ENCODE measurements at places on chromosomes 7 and 10.

DNA sequence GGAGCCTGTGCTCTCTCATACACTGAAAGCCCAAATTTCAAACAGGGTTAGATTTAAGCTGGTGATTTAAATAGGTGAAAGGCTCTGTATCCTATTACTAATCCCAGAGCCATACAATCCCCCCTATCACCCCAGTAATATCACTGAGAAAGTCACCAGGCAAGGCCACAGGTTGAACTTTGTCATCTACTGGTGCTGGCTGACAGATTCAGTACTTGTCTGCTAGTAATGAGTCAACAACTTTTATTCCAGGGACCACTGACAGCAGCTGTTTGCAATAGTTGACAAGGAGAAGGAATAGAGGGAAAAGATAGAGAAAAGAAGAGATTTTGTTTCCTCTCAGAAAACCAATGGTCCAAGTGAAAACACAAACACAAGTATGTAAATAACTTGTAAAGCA is 10.4 kb downstream of the ASB15 start:
- DNase-seq = no peak

DNA sequence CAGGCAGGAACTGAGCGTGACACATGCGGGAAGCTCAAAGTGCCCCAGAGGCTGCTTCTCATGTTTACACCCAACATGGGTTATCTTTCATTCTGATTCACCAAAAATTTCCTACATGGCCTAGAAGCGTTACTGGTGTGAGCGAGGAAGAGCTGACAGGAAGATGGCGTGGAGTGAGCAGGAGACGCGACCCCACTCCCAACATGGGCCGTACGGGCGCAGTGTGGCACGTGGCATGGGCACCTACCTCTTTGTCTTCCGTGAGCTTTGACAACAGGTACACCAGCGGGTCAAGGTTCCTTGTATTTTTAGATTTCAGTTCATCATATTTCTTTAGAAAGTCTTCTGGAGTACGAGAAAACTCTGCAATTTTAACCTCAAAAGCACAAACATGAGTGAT is 8.9 kb downstream of the TUBGCP2 start:
- no peak for DNase-seq

DNA sequence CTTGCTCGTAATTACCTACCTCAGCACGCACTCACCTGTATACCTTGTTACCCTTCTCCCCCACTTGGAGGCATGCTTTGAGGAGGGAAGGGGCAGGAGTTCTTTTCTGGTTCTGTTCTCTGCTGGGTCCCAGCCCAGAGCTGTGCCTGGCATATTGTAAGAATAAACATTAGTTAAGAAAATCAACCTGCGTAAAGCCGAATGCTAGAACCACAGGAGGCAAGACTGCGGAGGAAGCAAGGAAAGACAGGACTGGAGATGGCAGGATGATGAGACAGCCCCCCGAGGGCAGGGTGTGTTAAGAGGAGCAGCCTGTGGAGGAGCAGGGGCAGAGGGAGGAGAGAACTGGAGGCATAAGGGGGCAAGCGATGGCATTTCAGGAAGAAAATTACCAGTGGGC is 9.5 kb downstream of the C10orf53 start:
- no peak for DNase-seq

DNA sequence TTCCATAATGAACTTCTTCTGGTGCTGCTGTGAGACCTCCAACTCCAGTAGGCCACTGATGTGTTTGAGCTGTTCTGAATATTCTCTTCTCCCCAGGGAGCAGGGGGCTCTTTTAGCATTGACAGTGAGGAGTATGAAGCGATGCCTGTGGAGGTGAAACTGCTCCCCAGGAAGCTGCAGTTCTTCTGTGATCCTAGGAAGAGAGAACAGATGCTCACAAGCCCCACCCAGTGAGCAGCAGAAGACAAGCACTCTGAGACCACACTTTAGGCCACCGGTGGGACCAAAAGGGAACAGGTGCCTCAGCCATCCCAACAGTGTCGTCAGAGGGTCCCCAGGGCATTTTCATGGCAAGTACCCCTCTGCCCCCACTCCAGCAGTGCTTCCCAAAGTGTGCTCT is 49.3 kb downstream of the DENND11 start:
- DNase-seq = no peak

- DNase-seq = no peak
Observed at GRCh38 chr7:79298145-79298760, 155.2 kb downstream of the MAGI2 start.

DNA sequence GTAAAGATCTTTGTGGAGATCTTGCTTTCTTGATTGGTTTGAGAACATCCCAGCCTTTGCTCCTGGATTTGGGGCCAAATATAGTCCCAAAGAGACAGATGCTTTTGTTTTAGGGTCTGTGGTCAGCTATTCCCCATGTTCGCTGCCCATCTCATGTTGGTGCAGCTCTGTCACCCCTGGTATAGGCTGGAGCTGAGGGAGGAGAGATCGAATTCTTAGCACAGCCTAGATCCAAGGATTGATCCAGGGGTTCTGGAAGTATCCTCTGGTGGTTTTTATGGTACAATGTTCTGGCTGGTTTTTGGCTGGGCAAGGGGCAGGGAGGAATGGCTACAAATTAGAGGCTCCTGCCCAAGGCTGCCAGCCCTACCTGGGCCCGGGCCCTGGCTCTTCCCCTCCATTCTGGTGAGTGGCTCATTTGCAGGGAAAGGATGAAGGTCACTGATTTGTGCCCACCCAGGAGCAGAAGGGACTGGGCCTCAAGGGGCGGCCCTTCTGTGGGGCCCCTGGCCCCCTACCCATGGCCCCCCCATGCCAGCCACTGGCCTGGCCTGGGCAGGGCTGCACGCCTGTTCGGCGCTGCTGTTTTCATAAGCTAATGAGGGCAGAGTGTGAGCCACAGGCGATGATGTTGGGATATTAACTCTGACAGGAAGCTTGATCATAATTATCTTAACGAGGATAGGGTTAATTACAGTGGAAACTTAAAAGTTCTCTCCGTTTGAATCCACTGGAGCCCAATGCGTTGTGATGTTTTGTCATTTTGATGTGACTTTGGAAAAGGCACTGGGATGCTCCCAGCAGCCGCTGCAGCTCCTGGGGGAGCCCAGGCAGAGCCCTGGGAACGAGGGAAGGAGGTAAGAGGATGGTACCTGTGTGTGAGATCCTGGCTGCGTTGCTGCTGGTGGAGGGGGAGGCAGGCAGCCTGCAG is 600.6 kb downstream of the LRMDA start:
- DNase-seq = no peak

DNA sequence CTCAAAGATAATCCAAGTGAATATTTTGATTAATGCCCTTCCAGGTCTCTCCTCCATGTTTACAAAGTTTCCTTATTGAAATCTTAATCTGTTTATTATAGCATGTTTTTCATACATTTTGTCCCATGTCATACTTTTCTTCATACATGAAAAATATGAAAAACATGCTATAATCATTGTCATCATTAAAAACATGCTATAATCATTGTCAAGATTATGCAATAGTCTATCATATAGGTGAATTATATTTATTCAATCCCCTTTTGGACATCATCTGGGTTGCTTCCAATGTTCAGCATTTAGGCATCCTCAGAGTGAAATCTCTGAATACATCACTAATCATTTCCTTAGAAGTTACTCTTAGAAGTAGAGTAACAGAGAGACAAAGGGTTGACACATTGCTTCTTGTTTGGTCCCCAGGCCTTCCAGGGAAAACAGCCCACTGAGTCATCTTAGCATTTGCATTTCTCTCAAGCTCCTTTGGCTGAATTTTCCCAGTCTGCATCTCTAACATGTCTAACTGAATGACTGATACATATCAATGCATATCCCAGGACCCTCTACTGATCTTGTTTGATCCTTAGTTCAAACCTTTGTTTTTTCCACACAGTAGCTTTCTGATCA is 87.0 kb downstream of the SGMS1 start:
- DNase-seq = no peak

DNA sequence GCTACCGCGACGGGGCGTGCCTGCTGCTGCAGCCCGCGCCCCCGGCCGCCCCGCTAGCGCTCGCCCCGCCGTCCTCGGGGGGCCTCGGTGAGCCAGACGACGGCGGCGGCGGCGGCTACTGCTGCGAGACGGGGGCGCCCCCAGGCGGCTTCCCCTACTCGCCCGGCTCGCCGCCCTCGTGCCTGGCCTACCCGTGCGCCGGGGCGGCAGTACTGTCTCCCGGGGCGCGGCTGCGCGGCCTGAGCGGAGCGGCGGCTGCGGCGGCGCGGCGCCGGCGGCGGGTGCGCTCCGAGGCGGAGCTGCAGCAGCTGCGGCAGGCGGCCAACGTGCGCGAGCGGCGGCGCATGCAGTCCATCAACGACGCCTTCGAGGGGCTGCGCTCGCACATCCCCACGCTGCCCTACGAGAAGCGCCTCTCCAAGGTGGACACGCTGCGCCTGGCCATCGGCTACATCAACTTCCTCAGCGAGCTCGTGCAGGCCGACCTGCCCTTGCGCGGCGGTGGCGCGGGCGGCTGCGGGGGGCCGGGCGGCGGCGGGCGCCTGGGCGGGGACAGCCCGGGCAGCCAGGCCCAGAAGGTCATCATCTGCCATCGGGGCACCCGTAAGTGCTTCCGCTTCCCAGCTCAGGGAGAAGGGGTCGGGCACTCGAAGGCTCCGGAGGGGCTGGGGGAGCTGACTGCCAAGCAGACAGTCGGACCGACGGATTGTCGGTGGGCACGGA is 761 bp downstream of the PTF1A start:
- no peak for DNase-seq

DNA sequence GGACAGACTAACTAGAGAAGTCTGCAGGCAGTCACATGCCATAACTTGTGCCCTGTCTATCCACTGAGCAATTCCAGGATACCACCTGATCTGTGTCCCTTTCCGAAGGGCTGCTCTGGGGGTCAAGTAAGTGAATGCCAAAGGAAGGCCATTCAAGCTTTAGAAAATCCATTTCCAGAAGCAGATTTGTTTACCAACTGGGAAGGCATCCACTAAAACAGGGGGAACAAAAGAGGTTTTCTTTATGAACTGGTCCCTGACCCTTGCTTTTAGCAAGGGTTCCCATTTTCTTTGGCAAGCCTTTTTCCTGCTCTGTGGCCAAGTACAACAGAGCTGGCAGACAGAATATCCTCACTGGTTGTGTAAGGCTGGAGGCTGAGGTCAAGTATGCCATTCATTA is 36.5 kb downstream of the ITPRID1 start:
- no peak for DNase-seq

- no peak for DNase-seq
Observed at GRCh38 chr7:50544992-50545391, 20.2 kb downstream of the DDC start.

DNA sequence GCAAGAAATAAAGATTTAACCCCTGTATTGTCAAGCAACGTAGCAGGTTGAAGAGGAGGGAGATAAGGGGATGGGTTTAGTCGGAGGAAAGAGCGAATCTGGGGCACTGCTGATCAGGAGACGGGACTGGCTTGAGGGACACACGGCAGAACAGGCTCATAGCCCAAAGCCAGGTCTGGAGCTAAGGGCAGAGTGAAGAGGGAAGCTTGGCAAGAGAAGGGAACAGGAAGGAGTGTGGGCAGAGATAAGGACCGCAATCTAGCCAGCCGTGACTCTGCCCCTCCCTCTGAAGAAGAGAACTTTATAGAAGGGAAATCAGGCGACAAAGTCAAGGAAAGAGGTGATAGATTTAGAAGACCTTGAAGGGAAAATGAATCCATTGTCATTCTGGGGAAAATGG is 67.6 kb downstream of the CAV1 start:
- no peak for DNase-seq

GRCh38 chr7:44159824-44160630 is 18.9 kb upstream of the MYL7 start:
- DNase-seq = no peak

GRCh38 chr7:93442478-93443224 is 131.9 kb downstream of the CALCR start:
- peak; percentile 1 for DNase-seq

GRCh38 chr10:20473023-20473760 is 423.9 kb downstream of the NEBL start:
- DNase-seq = no peak

- DNase-seq = no peak
Observed at GRCh38 chr10:17175551-17175950, 25.9 kb downstream of the TRDMT1 start.

DNA sequence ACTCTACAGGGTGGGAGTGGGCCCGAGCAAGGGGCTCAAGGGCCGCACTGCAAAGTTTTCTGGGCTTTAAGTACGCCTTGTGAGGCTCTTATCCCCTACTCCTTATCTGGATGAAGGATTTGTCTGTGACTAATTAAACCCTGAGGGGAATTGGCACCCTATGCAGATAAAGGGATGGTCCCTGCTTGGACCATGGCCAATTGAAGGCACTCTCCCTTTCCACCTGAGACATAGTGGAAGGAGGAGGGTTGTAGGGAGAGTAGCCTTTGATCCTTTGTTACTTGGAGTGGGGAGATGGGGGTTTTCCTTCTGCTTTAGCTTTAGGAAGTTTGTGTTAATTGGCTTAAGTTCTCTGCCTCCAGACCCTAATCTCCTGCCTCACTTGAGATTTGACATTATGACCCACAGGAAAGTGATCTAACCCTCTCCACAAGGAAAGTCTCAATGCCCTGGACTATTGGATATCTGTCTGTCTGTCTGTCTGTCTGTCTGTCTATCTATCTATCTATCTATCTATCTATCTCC is 1158.8 kb upstream of the SORCS1 start:
- DNase-seq = no peak

GRCh38 chr10:30556189-30556588 is 73.4 kb downstream of the LYZL2 start:
- DNase-seq = no peak

DNA sequence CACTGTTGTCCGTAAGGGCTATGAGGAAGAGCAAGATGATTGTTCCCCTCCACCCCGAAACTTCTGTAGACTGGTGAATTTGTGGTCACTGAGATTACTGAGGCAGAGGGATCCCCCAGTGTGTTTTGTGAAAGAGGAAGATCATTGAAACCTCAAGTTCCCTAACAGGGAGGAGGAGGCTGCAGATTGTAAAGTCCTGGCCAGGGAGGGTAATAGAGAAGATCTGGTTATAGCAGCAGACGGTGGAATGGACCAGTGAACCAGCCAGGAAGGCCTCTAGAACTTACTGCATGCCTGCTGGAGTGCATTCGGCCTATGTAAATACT is 31.1 kb downstream of the LMTK2 start:
- DNase-seq = no peak

GRCh38 chr7:20354610-20355528 is 24.2 kb downstream of the ITGB8 start:
- no peak for DNase-seq

DNA sequence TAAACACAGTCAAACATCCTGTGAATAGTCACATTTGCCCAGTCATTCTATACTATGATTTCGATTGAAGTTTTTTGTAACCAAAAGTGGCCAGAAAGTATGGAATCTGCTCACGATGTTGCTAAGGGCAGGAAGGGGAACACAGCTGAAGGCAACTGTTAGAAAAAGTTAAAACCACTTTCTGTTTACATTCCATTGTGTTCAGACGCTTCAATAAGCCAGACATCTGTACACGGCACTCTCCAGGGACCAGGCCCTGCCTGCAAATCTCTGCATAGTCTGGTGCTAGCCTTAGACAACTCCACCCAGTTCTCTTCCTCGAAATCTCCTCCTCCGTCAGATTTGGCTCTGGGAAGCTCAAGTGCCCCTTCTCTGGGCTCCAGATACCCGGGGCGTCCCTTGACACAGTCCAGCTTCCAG is 17.1 kb upstream of the TMEM120A start:
- no peak for DNase-seq

GRCh38 chr7:99741441-99741795 is 6.4 kb upstream of the CYP3A7 start:
- DNase-seq = no peak

- DNase-seq = no peak
Observed at GRCh38 chr7:156049366-156049765, 237.1 kb upstream of the SHH start.

- DNase-seq = no peak
Observed at GRCh38 chr7:69781412-69781846, 183.2 kb downstream of the AUTS2 start.
